ENCODE measurements at places on chromosomes 11 and 22. TPM values are rescaled to one million over a fixed set of nuclear protein-coding genes. Genes with fewer than 3 reads are reported as not detected.

- H3K27ac ChIP-seq, result no peak overlapping the region
- H3K36me3 ChIP-seq, result no peaks in the 10 kb centered on the region
- H3K4me1 ChIP-seq, result no peaks in the 10 kb centered on the region
- H3K4me3 ChIP-seq, result no peak overlapping the region
- no peaks in the 10 kb centered on the region for H3K27me3 ChIP-seq
- DNase-seq, result no peak
These were observed 42.5 kb downstream of the DENND5A start for GRCh38 chr11:9222654-9223053.

GRCh38 chr22:29040385-29041275 is 21.0 kb downstream of the C22orf31 start:
- peak overlapping the region; percentile 8 for H3K27ac ChIP-seq
- DNase-seq, result peak; percentile 61
- H3K27me3 ChIP-seq, result no peaks in the 10 kb centered on the region
- H3K4me1 ChIP-seq, result no peaks in the 10 kb centered on the region
- no peak overlapping the region for H3K4me3 ChIP-seq

DNA sequence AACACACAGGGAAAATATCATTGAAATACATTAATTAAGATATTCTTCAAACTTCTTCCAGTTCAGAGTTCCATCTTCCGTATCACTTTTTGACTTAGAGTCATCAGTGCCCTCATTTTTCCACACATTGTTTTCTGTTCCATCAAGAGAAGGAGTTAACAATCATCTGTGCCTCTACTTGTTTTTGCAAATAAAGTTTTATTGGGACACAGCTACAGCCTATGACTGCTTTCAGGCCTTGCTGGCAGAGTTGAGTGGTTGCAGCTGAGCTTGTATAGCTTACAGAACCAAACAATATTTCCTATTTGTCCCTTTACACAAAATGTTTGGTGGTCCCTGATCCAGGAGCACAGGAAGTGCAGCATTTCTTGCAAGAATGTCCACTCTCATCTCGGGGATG is 51.6 kb downstream of the SGSM1 start:
- H3K27me3 ChIP-seq, result no peaks in the 10 kb centered on the region
- no peak overlapping the region for H3K27ac ChIP-seq
- no peaks in the 10 kb centered on the region for H3K36me3 ChIP-seq
- no peak overlapping the region for H3K4me3 ChIP-seq
- H3K4me1 ChIP-seq, result no peaks in the 10 kb centered on the region

Gene SERPING1
- 823 TPM for total RNA-seq

Data from breast epithelium (tissue), 4 donors.